ENCODE measurements at places on chromosomes 1 and 21. TPM values are rescaled to one million over a fixed set of nuclear protein-coding genes. Genes with fewer than 3 reads are reported as not detected.

The FCAMR gene
- not detected for total RNA-seq

The EXO5 gene
- 8.9 TPM for total RNA-seq

The KRTAP13-2 gene
- not detected for total RNA-seq

The SLC25A34 gene
- total RNA-seq: 2.8 TPM

The TCHHL1 gene
- total RNA-seq: not detected

The SLC5A9 gene
- not detected for total RNA-seq

The TSACC gene
- total RNA-seq: not detected

The PGM1 gene
- 44.2 TPM for total RNA-seq

The GFI1 gene
- not detected for total RNA-seq

The TRIM45 gene
- 7.3 TPM for total RNA-seq

The CAMK1G gene
- total RNA-seq: 62.1 TPM

The FMO3 gene
- 0.46 TPM for total RNA-seq

All from dorsolateral prefrontal cortex (tissue), 122 donors.